Kidney tubule cell (primary cell): ENCODE measurements at places on chromosomes 4 and X.
A peak's percentile ranks its signal among the peaks of the same experiment; 100 is the strongest.

- no peak for DNase-seq
These were observed 121.2 kb downstream of the PARM1 start for GRCh38 chr4:75054078-75054477.

DNA sequence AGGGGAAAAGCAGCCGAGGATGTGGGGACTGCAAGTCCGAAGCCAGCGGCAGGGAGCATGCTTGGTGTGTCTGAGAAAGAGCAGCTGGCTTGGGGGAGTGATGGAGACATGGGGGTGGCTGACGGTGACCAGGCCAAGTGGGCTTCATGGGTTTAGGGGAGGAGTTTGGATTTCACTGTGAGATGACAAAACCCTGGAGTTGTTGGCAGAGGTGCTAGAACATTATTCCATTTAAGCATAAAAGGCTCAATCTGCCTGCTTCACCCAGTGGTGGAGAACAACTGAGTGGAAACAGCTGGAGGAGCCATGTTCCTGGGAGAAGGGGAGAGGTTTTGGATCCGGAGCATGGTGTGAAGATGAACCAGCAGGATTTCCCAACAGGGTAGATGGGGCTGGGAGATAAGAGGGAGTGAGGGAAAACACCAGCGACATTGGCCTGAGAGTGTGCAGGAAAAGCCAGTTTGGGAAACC lies 318.0 kb upstream of the TAPT1 start:
- DNase-seq = no peak

GRCh38 chrX:49161632-49162031 lies 926 bp upstream of the MAGIX start:
- DNase-seq = no peak

GRCh38 chr4:37615059-37615719 lies 71.0 kb downstream of the RELL1 start:
- no peak for DNase-seq

GRCh38 chrX:42776195-42776594 lies 1.8 kb downstream of the PPP1R2C start:
- DNase-seq = no peak

- no peak for DNase-seq
These were observed 47.5 kb downstream of the SPATA18 start for GRCh38 chr4:52098618-52099017.

GRCh38 chr4:1994938-1995337 lies 13.8 kb downstream of the NELFA start:
- DNase-seq = no peak

DNA sequence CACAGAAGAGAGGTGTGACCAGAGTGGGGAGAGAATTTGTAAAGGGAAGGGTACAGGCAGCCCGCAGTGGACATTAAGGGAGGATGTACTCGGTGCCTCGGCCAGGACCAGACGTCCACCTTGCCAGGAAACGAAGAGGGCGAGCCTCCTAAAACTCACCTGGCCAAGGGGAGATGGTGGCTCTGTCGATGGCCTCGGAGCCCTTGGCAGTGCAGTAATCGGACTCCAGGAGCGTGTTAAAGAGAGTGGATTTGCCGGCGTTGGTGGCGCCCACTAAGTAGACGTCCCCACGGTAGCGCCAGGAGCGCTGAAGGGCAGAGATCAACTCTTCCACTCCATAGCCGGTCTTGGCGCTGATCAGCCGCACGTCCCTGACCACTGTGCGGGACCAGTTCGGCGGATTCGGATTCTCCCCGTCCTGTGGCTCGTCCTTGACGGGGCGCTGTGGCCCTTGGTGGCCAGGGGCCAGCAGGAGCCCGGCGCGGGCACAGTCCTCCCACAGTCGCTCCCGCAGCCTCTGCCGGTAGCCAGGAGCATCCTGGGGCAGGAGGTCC lies 1.0 kb downstream of the NOA1 start:
- DNase-seq = peak; percentile 26

GRCh38 chr4:183449193-183449882 lies 4.9 kb downstream of the CDKN2AIP start:
- no peak for DNase-seq

DNA sequence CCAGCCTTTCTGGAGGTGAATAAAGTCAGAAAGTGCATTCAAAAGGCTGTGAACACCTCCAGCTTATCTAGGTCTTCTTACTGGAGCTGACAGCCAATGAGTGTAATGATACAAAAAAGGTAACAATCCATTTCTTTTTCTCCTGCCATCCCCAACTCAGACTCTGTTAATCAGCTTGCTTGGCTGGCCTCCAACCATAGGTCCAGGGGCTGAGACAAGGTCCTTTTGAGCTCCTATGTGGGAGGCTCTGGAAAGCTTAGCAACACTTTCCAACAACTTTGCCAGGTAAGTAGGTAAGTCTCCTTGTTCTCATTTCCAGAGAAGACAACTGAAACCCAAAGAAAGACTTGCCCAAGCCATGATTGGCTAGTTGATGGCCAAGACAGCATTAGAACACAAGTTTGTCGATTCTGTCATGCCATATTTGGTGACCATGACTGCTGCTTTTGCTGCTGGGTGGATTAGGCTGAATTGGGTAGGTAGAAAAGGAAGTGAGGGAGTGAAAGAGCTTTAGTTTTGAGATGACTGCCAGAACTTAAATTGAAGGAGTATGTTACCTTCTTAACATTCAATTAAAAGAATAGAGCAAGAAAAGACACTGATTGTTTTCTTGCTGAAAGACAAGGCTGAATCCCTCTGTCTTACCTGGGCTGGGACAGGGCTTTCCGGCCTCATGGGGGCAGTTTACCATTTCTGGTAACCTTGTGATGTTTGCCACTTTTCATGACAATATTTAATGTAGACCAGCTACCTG lies 22.8 kb downstream of the VSIG4 start:
- DNase-seq = no peak

GRCh38 chrX:124242131-124242530 lies 90.3 kb upstream of the TEX13D start:
- no peak for DNase-seq

DNA sequence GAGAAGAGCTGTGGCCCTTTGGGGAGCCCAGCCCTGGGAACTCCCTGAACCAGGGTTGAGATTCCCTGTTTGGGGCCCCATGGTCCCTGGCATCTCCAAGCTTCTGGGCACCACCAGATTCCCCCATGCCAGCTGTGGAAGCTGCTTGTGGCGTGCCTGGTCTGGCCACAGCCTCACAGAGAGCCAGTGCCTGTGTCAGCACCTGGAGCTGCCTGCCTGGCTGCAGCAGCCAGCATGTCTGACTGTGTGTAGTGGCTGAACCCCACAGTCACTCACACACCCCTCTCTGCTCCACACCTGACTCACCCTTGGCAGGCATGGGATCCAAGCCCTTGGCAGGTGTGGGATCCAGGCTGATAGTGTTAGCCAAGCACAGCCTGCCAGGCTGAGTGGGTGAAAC lies 97.2 kb upstream of the GALNTL6 start:
- no peak for DNase-seq

GRCh38 chr4:53019485-53020382 lies 157.6 kb downstream of the RASL11B start:
- DNase-seq = peak; percentile 69

GRCh38 chr4:185086053-185086452 lies 57.0 kb upstream of the SLC25A4 start:
- no peak for DNase-seq

DNA sequence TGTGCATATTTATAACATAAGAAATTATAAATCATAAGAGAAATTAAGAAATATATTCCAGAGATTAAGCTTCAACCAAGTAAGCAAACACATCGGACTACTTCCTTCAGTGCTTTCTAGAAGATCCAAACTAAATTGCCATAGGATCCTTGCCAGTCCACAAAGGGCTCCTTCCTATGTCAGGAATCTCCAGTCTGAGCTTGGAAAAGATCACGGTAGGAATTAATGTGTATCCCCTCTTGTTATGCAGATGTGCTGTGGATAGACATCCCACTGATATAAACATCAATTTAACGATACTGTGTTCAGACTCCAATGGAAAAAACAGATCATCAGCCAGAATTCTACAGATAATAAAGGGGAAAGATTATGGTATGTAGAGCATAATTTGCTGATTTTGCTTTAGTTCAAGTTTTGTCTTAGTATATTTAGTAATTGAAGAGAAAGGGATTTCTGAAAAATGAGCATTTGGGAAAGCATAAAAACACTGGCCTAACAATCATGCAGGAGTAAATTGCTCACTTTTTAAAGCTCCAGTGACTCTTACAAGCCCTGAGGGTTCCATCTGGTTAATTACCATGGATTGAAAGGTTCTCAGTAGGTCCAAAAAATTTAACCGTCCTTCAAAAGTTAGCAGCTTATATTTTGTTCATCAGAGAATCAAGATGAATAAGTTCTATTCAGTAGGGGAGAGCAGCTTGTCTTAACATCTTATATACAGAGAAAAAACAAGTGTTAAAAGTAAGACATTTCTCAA lies 65.9 kb downstream of the HHIP start:
- DNase-seq = peak; percentile 2

- DNase-seq = no peak
These were observed 81.9 kb downstream of the ATP11C start for GRCh38 chrX:139850968-139851367.

- DNase-seq = no peak
These were observed 9.0 kb upstream of the PROM1 start for GRCh38 chr4:16092682-16093319.

- DNase-seq = peak; percentile 22
These were observed 396.0 kb downstream of the PDGFC start for GRCh38 chr4:156575430-156576073.

DNA sequence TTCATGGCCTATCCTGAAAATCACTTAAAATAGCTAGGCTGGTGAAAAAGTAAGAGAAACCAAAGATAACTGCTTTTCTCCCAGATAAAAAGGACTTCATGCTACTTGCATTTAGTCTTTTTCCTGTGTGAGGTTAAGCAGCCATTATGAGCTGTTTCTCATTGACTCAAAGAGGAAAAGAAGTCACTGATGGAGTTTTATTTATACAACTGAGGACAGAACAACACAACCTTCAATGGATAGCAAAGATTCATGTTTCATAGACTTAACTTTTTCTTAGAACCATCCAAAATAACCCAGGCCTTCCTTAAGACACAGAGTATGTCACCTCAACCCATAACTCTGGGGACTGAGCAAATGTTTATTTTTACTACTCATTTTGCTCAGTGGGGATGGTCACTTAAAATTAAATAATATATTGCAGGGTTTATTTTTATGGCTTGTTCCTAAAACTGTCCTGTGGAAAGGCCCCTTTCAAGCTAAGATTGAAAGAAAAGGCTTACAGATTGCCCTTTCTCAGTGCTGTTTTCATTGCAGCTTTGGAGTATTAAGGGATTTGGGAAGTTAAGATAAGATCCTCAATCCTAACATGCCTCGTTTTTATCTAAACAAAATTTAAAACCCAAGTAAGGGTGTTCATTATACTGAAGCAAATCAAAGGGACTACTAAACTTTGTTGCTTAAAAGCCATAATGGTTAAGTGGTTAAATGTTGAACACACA lies 252.6 kb upstream of the MAD2L1 start:
- no peak for DNase-seq

DNA sequence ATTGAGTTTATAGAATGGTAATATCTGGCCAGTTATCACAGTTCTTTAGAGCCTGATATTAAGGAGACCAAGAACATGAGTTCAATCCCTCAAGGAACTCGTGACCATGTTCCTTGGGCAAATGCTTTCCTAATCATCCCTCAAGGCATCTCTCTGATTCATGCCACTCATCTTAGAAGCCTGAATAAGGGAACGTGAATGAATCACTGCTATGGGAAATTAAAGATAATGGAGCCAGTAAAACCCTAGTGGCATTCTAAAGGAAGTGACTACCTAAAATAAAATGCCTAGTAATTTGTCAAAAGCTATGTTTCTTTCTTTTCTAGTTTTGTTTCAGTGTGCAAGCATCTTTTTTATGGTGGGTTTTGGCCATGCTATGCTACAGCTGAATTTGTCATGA lies 1161.3 kb downstream of the C4orf33 start:
- DNase-seq = peak; percentile 58

DNA sequence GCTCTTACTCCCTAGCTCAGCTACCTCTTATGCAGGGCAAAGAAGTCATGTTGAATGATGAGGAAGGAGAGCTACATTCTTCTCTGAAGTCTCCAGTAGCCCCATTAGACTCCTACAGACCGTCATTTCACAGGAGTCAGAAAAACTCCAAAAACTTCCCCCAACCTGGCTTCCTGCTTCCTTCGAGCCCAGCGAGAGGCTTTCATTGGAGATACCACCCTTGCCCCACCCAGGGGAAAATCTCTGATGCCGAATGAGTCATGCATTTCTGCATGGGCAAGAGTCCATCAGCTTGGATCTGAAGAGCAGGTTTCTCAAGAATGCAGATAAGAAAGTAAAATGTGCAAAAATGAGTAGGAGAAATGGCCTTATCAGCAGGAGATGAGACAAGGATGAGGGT lies 53.0 kb downstream of the ARSF start:
- DNase-seq = peak; percentile 6

GRCh38 chrX:132017431-132018185 lies 5.5 kb upstream of the STK26 start:
- DNase-seq = no peak

- no peak for DNase-seq
These were observed 78.7 kb upstream of the ZNF518B start for GRCh38 chr4:10535912-10536311.

DNA sequence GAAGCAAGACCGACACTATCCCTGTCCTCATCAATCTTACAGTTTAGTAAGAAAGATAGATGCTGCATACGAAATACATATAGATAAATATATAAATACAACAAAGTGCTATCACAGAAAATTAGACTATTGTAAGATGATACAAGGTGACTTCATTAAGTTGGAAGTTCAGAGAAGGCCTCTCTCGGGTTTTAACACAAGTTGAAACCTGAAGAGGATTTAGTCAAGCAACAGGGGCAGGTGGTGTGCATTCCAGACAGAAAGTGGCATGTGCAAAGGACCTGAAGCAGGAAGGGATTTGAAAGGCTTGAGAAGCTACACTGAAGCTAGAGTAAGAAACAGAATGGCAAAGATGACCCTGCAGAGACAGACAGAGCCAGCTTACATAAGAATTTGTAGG lies 36.5 kb downstream of the USP46 start:
- no peak for DNase-seq

- peak; percentile 78 for DNase-seq
These were observed 2.4 kb downstream of the LONRF3 start for GRCh38 chrX:118976599-118977340.

DNA sequence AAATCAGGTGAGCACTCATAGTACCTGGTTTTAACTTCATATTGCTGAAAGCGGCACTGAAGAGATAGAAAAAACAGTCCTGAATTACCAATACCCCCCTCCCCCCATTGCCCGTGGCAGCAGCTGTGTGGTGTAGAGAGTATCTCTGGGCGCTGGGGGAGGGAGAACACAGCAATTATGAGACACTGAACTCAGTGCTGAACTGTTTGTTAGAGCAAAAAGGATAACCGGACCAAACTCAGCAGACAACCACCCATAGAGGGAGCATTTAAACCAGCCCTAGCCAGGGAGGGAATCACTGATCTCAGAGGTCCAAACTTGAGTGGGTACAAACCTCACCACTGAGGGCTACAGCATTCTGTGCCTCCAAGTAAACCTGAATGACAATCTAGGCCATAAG lies 457.4 kb upstream of the TEX13C start:
- DNase-seq = no peak

DNA sequence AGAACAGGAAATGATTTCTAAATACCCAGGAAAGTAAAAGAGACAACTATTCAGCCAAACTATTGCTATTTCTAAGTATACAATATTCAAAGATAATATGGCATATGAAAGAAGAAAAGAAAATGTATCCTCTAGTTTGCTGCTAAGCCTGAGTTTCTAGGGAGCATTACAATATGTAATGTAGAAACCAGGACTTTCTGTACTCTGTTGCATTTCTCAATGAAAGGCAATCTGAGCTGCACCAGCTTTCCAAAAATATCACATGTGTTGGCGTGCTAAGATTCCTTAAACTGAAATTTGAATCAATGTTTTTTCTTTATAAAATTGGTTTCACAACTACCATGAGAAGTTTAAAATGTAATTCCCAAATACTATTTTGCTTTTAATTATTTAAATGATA lies 129.6 kb downstream of the ANK2 start:
- DNase-seq = no peak
